Activated effector memory CD4-positive, alpha-beta T cell treated with Interleukin-2 at 50 U/mL for 16 hours (primary cell): ENCODE measurements at places on chromosomes 3 and 15.
A peak's percentile ranks its signal among the peaks of the same experiment; 100 is the strongest.

- DNase-seq, result no peak
These were observed 102.9 kb upstream of the CHRM5 start for GRCh38 chr15:33865416-33865815.

GRCh38 chr3:108208831-108209230 is 13.4 kb downstream of the IFT57 start:
- no peak for DNase-seq

DNA sequence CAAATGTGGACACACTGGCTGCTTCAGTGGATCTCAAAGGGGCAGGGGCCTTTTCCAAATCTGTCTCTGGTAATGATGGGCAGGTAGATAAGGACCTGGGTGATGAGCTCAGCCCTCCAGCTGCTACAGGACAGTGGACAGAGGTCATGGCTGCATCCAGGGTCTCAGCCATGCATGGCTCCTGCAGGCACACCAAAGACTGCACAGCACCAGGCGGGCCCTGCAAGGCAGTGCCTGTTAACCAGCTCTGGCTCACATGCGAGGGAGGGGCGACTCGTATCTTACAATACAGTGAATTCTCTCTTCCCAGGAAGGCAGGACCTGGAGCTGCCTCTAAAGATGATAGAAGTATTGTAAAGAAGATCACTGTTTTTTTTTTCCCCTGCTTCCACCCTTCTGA is 58.7 kb downstream of the OXNAD1 start:
- DNase-seq, result no peak

DNA sequence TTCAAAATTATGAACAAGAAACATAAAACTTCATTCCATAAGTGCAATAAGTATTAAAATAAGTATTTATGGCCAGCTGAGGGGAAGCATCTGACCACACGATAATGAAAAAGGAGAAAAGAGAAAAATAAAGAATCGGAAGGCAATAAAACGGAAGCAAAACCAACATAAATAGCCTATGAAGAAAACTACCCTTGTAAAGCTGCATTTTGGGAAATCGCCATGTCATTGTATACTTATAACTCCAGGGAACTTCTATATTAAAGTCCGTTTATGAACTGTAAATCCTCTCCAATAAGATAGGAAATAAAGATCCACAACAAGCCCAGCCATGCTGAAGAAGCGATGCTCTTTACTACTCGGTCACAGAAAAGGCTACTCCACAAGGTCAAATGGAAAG is 47.7 kb downstream of the MORC1 start:
- DNase-seq, result no peak

- DNase-seq, result no peak
These were observed 323.4 kb downstream of the CHST2 start for GRCh38 chr3:143442814-143443447.

GRCh38 chr3:17535274-17535673 is 207.2 kb downstream of the TBC1D5 start:
- DNase-seq, result no peak

DNA sequence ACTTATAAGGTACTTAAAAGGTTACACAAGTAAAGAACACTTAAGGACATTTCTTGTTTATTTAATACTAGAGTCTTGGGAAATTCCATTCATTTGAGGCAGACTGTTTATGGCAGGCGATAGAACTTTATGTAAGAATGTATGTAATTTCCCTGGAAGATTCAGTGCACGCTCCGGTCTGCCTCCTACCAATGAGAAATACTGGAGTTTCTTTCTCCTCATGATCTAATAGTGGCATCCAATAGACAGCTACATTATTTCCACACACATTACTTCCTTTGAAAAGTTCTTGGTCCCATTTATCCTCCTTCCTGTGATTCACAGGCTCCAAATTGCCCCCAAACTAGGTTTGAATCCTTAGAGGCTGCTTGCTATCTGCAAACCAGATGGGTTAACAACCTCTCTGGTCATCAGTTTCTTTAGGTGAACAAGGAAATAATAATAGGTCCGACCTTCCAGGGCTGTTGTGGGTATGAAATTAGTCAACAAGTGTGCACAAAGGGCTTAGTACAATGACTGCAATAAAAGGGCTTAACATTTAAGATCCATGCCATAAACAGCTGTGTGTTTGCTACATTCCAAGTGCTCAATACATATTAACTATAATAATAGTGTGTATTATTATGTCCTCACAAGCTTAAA is 30.7 kb downstream of the EIF4E3 start:
- DNase-seq, result no peak

- no peak for DNase-seq
These were observed 394.8 kb downstream of the FHIT start for GRCh38 chr3:60856257-60857046.

GRCh38 chr15:77607111-77607893 is 25.4 kb downstream of the LINGO1 start:
- no peak for DNase-seq

GRCh38 chr3:126706631-126707030 is 2.6 kb downstream of the CHCHD6 start:
- DNase-seq, result no peak

- no peak for DNase-seq
These were observed 104.5 kb downstream of the NLGN1 start for GRCh38 chr3:173501931-173502489.

GRCh38 chr3:149407898-149408297 is 30.4 kb upstream of the TM4SF1 start:
- DNase-seq, result no peak

GRCh38 chr3:157103280-157103679 is 56.7 kb downstream of the CCNL1 start:
- no peak for DNase-seq

DNA sequence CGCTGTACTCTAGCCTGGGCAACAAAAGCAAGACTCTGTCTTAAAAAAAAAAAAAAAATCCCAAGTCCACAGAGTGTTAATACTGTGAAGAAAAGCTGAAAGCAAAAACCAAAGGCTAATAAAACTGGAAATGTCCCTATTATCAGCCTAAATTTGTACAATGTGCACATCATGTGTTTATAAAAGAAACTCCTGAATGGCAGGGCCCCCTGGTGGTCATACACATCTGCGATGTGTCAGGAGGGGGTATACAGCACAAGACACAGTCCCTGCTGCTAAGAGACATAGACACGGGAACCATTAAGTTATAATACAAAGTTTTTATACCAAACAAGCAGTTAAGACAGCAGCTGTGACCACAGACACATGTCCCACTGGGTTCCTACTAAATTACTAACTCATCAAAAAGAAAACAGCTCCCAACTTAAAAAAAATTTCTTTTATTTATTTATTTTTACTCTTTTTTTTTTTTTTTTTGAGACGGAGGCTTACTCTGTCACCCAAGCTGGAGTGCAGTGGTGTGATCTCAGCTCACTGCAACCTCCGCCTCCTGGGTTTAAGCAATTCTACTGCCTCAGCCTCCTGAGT is 31.0 kb downstream of the IDH2 start:
- DNase-seq, result peak; percentile 66

- no peak for DNase-seq
These were observed 133.5 kb downstream of the LRRK1 start for GRCh38 chr15:101052681-101053121.

DNA sequence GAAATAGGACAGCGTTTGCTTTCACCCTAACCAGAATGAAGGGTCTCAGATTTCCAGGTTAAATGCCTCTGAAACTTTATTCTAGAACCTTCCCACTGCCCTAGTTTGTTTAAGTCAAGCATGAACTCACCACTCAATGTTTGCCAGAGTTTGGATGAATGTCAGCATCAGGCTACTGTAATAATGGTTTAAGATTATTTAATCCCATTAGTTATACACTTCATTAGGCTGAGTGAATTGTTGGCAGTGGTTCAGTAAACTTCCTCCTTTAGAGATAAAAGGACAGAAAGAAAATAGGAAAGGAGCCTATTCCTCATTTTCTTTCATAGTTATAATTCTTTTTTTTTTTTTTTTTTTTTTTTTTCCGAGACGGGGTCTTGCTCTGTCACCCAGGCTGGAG is 401.9 kb upstream of the TPRG1 start:
- no peak for DNase-seq

DNA sequence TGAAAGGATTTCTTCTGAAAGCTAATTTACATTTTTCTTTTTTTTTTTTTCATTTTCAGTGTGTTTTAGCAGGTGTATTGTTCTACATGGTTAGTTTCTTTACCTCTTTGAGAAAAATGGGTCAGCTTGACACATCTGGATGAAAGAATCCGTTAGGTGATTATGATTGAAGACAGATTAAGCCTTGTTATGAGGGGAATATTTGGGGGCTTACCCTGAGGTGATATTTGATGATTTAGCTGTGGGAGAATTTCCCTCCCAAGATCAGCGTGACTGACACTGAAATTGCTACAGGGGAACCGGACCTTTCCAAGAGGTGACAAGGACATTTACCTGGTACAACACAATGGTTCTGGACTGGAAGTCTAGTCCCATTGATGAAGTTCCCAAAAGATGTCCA is 147.5 kb downstream of the NFKBIZ start:
- DNase-seq, result no peak

- no peak for DNase-seq
These were observed 5.2 kb downstream of the KCTD6 start for GRCh38 chr3:58497097-58497496.

DNA sequence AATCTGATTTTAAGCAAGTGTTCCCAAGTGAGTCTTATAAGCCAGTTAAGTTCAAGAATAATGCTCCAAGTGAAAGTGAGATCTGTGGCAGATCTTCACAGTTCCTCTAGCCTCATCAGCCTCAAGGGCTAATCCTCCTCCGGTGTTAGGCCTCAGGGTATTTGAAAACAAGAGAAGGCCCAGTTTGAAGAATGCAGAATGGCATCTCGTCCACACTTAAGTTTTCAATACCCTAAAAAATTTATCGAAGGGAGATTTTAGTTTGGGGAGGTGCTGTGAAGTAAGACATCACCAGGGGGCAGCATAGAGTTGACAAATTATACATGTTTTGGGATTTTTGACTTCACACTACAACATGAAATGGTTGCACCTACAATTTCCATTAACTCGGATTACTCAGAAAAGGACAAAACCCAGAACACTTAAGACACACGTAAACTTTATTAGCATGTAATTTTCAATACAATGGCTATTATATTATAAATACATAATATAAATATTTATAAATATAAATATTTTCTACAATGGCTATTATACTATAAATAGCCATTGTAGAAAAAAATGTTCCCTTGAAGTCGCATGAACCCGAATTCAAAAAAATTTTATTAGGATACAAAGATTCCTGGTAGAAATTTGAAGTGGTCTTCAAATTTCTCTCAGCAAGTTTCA is 2.3 kb upstream of the TMEM266 start:
- no peak for DNase-seq

- peak; percentile 32 for DNase-seq
These were observed 17.6 kb upstream of the CCDC174 start for GRCh38 chr3:14633819-14634424.

DNA sequence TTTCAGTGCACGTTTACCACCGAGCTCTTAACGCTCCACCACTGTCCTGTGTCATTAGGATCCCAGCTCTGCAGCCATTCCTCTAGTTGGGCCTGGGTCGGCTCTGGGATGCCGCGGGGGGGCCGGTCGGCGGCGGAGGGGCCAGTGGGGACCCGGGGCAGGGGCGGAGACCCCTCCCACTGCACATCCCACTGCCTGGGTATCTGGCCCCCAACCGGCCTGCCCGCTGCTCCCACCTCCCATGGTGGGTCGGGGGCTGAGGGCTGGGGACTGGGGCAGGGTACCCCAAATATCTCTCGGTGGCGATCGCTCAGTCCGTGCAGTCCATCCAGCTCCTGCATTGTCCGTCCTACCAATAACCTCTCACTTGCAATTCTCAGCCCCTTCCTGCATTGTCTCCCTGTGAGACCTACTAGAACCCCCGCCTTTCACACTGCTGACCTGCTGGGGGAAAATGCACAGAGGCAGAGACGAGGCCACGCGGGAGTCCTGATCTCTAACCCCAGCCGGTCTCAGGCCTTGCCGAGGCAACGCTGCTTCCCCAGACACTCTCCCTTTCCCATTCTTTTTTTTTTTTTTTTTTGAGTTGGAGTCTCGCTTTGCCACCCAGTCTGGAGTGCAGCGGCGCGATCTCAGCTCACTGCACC is 24.0 kb upstream of the MUC20 start:
- DNase-seq, result no peak

DNA sequence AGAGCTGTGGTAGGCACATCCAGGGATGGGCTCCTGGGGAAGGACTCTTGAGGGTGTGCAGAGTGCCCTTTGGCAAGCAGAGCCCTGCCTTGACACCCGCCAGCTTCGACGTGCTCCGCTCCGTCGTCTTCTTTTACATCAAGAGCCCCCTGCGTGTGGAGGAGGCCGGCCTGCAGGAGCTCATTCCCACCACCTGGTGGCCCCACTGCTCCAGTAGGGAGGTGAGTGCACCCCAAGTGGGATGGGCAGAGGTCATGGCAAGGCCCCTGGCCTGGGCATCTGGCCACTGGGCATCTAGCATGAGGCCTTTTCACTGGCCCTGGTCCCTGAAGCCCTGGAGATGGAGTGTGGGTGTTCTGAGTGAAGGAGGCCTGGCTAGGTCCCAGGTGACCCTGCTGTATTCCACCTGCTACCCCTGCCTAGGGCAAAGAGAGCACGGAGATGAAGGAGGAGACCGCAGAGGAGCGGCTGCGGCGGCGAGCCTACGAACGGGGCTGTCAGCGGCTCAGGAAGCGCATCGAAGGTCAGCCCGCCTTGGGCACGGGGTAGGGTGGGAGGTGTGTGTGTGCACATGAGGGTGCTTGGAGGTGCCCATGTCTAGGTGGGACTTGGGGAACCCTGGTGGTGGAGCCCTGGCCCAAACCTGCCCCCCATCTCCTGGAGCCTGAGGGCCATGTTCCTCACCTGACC is 12.2 kb downstream of the RNF123 start:
- DNase-seq, result no peak
